ENCODE measurements at places on chromosomes 16 and 17. TPM values are rescaled to one million over a fixed set of nuclear protein-coding genes. Genes with fewer than 3 reads are reported as not detected.

ITGAX gene
- 0.33 TPM for total RNA-seq

CCL8 gene
- total RNA-seq: not detected

FBXO39 gene
- not detected for total RNA-seq

TSNAXIP1 gene
- 0.41 TPM for total RNA-seq

NPIPA8 gene
- 6.8 TPM for total RNA-seq

HSD3B7 gene
- 4.5 TPM for total RNA-seq

TTYH2 gene
- 5.1 TPM for total RNA-seq

KIF18B gene
- 62.2 TPM for total RNA-seq

ODAD4 gene
- total RNA-seq: 1.2 TPM

DNAH3 gene
- total RNA-seq: 0.57 TPM

KRT20 gene
- 0.21 TPM for total RNA-seq

HOXB5 gene
- total RNA-seq: not detected

KRT13 gene
- not detected for total RNA-seq

KRTAP16-1 gene
- not detected for total RNA-seq

OTOP2 gene
- not detected for total RNA-seq

ZC3H7A gene
- total RNA-seq: 43.0 TPM

CFAP52 gene
- not detected for total RNA-seq

CIBAR2 gene
- total RNA-seq: not detected

CTNS gene
- total RNA-seq: 11.8 TPM

CDH11 gene
- 10.1 TPM for total RNA-seq

MT1E gene
- total RNA-seq: 92.7 TPM

TOP2A gene
- total RNA-seq: 273 TPM

MYH11 gene
- 0.69 TPM for total RNA-seq

ZC3H18 gene
- 61.8 TPM for total RNA-seq

TBC1D3C gene
- not detected for total RNA-seq

ESRP2 gene
- 55.0 TPM for total RNA-seq

SOST gene
- total RNA-seq: 0.25 TPM

STH gene
- total RNA-seq: not detected

TMEM98 gene
- total RNA-seq: 70.3 TPM

KRTAP1-3 gene
- total RNA-seq: not detected

PYY gene
- total RNA-seq: 0.94 TPM

PLA2G10 gene
- total RNA-seq: 0.39 TPM

ZPBP2 gene
- total RNA-seq: not detected

ATP2A1 gene
- 5.6 TPM for total RNA-seq

KLHL36 gene
- 55.8 TPM for total RNA-seq

GPR142 gene
- not detected for total RNA-seq

HAP1 gene
- total RNA-seq: 4.4 TPM

NTHL1 gene
- 90.5 TPM for total RNA-seq

CES3 gene
- 3.3 TPM for total RNA-seq

SDR42E2 gene
- 0.13 TPM for total RNA-seq

KRT39 gene
- total RNA-seq: not detected

MAP1LC3B gene
- 43.2 TPM for total RNA-seq
